ENCODE measurements at places on chromosomes 16 and 17.

- no peak for DNase-seq
Observed at GRCh38 chr17:61199431-61200338, 200.0 kb upstream of the TBX2 start.

DNA sequence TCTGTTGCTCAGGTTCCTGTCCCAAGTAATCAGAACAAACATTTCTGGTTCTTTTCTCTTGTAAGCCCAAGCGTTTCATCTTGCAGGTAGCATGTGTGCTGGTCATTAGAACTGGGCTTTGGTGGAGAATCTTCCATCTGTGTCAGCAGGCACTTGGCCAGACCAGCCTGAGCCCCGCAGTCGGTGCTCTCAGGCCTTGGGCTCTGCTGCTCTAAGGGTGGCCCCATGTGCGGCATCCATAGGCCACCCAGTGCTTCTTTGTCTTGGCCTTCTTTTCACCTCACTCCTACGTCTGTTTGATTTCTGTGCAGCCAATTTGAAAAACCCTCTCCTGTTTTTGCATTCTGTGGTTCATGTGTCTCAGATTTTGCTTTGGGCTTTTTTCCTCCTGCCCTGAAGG is 51.6 kb downstream of the PLD6 start:
- DNase-seq = no peak

- no peak for DNase-seq
Observed at GRCh38 chr16:9404811-9405210, 313.4 kb downstream of the HAPSTR1 start.

DNA sequence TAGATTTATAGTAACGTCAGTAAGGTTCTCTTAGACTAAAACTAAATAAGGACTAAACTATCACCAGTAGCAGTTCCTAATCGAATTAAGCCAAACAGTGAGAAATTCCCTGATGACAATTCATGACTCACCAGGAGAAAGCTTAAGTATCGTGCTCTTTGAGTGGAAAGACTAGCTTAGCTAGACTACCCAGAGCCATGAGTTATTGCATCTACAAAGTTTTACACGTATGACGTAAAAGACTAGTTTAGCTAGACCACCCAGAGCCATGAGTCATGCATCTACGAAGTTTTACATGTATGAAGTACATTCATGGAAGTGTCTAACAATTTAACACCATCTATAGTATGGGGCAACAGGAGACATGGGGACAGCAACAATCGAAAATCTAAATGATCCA is 36.6 kb downstream of the UBE2G1 start:
- no peak for DNase-seq

DNA sequence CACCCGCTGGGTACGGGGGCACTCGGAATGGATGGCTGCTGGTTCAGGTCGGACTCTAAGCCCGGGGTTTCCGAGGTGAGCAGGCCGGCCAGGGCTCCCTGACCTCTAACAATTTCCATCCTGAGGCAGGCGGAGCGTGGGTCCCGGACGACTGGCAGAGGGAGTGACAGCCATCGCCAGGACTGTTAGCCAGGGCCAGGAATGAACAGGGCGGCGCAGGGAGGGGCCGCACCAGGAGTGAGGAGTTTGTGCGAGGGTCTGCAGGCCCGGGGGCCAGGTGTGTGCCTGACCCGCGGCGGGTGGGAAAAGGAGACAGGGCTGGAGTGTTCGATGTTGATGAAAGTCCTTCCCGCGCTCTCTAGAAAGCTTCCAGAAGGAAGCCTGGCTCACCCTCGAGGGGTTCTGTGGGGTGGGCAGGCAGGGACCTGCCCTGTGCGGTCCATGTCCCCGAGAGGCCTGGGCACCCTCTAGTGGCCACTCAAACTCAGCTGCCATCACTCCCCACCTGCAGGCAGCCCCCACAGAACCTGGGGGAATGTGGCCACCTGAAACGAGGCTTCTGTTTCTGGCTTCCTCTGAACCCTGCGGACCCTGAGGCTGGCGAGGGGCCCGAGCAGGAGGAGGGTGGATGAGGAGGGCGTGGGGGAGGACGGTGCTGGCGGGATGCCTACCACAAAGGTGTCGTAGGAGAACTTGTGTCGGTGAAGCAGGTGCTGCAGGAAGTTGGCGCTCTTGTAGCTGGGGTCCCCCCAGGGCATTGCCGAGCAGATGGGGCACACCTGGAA is 8.2 kb downstream of the RNF166 start:
- no peak for DNase-seq

DNA sequence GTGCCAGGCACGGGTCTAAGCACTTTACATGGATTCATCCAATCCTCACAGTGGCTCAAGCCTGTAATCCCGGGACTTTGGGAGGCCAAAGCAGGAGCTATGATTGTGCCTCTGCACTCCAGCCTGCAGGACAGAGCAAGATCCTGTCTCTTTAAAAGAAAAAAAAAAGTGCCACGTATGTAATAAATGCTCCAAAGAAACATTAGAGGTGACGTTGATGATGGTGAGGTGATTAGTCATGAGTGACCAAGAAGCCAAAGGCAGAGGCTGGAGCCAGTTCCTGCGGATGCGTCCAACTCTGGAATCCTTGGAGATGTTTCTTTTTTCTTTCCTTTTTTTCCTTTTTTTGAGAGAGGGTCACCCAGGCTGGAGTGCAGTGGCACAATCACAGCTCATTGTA is 59.4 kb upstream of the SIAH1 start:
- no peak for DNase-seq

Data from GM19239 (cell line).